ENCODE measurements at places on chromosomes 11 and 22.

- DNase-seq = no peak
Measured at GRCh38 chr22:48045369-48045768, 1282.9 kb downstream of the TBC1D22A start.

- no peak for DNase-seq
Measured at GRCh38 chr11:64542172-64543125, 48.6 kb upstream of the SLC22A12 start.

- no peak for DNase-seq
Measured at GRCh38 chr11:12074529-12075195, 35.7 kb upstream of the MICAL2 start.

DNA sequence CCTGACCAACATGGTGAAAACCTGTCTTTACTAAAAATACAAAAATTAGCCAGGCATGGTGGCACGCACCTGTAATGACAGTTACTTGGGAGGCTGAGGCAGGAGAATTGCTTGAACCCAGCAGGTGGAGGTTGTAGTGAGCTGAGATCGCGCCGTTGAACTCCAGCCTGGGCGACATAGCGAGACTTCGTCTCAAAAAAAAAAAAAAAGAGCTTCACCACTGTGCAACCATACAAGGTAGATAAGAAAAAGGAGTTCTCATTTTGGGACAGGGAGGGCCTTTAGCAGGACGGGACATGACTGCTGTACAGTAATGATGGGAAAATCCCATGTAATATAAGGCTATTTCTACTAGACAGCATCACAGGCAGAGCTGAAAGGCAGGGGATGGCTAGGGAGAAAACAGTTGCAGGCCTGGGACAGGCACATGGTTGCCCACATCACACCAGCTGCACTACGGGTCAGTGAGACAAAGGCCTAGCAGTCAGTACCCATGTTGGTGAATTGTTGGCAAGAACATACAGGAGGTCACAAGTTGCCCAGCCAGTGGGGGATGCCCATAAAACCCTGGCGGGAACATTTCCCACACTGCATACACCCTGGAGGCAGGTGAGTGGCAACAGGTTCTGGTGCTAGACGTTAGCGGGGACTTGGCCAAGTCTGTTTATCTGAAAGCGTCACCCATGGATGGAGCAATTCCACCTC, 5.4 kb downstream of the TANGO2 start:
- DNase-seq = no peak

DNA sequence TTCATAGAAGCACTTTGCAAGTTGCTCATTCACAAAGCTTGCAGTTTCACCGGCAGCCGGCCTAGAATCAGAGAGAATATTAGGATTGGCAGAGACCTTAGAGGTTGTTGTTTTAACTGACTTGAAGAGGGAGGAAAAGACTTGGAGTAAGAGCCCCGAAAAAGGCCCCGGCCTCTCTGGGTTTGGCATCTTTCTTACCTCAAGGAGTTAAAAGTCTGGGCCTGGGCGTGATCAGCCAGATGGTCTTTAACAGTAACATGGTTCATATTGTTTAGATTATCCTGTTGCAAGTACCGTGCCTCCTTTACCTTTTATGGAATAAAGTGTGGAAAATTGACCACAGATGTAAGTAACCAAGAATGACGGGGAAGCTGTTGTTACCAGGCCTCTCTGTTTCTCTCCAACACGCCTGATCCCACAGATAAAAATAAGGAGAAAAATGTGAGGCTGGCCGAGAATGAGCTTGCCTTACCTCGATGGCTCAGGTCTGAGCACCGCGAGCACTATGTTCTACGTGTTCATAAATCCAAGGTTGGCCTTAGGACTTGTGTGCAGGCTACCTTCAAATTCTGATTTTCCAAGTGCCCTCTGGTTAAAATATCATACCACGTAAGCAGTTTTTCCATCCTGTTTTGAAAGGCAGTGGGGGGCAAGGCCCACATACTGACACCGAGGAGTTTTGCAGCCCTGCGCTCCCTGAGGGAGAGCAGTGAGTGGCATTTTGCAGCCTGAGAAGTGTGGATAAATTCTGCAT, 56.4 kb downstream of the PARVA start:
- no peak for DNase-seq
